ENCODE measurements at places on chromosomes 1 and 21.

DNA sequence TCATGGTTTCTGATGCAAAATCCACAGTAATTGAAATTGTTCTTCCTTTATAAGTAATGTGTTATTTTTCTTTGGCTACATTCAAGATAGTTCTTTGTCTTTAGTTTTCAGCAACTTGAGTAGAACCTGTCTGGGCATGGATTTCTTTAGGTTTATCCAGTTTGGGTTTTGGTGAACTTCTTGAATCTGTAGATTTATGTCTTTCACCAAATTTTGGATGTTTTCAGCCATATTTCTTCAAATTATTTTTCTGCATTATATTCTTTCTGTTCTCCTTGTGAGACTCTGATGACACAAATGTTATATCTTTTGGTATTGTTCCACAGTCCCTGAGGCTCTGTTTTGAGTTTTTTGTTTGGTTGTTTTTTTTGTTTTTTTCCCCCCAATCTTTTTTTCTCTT, 69.4 kb downstream of the TDRD5 start:
- DNase-seq = no peak

- DNase-seq = no peak
Observed at GRCh38 chr1:190429932-190430331, 47.7 kb downstream of the BRINP3 start.

- DNase-seq = no peak
Observed at GRCh38 chr1:101509370-101509769, 272.6 kb downstream of the S1PR1 start.

DNA sequence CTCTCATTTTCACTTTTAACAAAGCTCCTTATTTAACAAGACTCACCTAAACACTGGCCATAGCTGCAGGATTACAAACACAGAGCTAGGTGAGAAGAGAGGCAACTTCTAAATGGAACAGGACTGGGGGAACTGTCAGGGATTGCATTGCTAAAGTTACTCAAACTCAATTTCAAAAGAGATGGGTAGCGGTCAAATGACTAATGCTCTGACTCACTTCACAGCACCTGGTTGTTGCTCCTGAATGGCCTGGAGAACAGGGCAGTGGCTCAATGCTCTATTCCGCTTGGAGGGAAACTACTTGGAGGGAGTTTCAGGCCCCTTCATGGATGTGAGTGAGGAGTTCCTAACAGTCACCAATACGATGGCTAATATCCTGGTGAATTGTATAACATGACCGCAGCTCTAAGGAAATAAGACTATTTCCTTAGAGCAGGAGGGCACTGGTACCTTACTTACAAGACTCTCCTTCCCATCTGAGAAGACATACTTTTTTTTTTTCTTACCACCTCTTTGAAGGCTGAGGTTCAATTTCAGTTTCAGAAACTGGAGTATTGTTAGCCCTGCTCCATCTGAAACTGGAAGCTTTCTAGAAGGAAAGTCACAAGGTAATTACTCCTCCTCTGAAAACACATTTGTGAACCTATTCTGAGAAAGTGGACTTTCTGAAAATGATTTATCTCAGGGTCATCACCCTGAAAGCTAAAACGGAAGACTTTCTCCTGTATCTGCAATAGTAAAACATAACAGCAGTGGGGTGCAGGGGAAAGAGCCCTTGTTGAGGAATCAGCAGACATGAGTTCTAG, 9.5 kb downstream of the DPT start:
- DNase-seq = no peak

- DNase-seq = no peak
Observed at GRCh38 chr1:235984041-235984825, 80.7 kb downstream of the NID1 start.

DNA sequence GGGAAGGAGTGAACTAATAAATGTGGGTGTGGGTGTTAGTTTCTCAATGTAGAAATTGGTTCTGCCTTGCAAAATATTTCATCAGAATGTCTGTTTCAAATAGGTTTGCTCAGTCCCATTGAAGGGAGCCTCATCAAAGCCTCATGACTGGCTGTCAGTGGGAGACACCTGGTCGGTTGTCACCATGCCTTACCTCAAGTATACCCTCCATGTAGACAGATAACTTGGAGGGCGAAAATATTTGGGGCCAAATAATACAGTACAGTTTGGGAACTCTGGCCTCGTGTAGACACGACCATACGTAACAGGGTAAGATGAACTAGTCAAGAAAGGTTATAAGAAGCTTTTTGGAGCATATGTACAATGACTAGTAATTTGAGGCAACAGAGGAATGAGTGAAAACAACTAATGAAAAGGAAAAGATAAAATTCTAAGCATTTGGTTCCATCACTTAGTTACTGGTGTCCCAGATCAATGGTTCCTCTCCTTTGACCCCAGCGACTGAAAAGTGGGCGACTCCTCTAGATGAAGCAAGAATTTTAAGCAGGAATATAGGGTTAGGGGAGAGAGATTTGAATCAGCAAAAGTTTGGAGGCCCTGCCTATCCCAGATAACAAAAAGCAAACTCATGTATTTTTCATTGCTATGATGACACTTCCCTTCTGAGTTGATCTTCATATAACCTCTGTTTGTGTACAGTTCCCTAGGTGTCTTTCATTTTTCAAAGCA, 163.9 kb downstream of the LRRC40 start:
- no peak for DNase-seq

DNA sequence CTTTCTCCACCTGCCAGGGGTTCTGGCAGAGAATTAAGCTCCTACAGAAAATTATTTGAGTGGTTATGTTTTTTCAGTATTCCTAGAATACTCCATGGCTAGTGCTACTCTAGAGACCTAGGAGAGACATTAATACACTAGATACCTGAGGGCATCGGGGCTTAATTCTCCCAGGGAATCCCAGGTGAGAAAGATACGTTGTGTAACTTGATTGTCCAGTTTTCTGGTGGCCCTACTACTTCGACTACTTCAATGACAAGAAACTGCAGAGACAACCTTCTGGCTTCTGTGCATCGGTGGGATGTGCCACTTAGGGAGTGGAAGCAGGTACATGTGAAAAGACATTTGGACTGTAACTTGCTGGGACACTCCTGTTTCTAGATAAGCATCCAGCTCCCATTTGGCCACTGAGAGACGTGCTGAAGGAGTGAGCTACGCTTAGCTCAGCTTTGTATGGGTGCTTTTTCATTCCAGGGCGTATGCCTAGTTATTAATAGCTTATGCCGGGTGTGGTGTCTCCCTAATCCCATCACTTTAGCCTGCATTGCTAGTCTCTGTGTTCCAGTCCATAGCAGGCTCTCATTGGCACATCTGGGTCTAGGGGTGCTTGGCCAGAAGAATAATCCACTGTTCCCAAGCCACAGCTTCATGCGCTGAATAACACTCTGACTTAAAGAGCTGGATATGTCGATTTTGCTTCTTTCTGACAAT, 300.7 kb downstream of the SIPA1L2 start:
- no peak for DNase-seq

GRCh38 chr1:114540272-114540671, 29.3 kb upstream of the TRIM33 start:
- no peak for DNase-seq

DNA sequence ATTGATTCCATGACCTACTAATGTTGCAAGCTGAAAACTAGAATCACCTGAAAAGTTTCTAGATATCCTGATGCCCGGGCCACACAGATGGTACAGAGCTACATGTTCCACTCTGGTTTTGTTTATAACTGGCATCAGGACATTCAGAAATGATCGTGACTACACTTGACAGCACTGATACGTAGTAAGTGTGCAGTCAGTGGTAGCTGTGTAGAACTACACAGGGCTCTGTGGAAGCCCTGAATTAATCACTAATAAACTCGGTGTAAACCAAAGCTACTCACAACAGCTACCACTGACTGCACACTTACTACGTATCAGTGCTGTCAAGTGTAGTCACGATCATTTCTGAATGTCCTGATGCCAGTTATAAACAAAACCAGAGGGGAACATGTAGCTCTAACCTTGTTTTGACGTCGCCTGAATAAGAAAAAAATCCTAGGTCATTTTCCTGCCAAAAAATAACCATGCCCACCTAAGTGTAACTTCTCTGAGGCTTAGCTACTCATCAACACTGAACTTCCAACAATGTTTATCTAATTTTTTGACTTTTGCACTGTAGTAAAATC, 149.7 kb downstream of the TGFBR3 start:
- DNase-seq = no peak

DNA sequence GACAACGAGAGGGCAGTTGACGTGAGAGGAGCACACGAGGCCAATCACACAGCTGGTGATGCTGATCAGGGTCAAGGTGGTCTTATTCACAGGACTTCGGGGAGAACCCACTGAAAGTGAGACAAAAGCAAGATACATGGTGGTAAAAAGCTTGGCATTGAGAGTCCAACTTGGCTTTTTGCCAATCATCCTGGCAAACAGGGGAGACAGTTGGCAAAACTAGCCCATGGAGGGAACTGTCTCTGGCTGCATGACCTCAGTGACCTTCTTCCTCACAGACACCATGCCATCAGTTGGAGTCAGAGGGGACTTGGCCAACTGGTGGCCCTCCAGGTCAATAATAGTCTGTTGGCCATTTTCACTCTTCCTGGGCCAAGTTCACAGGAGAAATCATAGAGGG, 139.9 kb downstream of the ASTN1 start:
- DNase-seq = no peak

DNA sequence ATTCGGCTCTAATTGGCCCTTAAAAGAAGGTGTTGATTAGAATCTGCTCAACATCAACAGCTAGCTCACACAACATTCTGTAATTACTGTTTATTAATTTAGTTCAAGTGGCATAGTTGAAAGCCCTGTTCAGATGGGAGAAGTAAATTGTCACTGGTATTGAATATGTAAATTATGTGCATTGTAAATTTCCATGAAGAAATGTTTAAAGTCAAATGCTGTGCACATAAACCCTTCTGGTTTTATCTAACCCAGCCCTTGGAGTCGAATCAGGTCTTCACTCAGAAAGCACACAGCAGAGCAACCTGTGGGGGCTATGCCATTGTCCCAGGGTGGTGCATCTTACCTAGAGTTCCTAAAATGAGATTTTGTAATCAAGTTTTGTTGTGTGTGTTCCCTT, 65.4 kb upstream of the LMO4 start:
- no peak for DNase-seq

DNA sequence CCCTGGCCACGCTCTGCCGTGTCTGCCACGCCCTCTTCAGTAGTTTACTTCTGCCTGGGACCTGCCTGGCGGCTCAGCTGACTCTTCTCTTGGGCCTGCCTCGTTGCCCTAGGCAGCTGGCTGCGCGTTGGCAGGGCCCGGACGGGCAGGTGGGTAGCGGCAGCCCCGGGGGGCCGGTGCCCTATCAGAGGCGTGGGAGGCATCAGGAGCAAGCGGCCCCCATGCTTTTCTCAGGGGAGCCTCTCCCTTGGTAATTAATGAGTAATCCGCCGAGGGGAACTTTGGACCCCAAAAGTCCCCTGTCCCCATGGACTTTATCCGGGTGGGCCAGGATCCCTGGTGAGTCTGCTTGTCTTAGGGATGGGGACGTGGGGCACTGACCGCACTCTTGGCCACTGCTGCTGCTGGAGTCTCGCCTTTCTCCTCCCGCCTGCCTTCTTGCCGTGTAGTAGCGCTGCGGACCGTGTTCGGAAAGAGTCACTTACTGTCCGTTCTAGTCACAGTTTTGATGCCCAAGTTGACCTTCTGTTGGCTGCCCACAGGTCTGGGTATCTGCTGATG, 22.7 kb downstream of the SKI start:
- DNase-seq = no peak

DNA sequence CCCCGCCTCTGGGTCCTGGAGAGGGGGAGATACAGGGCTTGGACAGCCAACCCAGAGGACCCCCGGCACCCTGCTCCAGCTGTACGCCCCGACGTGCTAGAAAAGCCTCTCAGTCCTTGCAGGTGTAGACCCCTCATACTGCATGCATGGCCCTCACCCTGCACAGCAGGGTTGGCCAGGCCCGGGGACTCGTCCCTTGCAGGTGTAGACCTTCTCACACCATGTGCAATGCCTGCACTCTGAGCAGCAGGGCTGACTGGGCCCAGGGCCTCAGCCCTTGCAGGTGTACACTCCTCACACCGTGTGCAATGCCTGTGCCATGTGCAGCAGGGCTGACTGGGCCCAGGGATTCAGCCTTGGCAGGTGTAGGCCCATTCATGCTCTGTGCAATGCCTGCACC, 26.8 kb downstream of the WNT9A start:
- DNase-seq = no peak

GRCh38 chr1:111878649-111879048, 110.8 kb downstream of the KCND3 start:
- no peak for DNase-seq

GRCh38 chr1:11676386-11677103, 4.4 kb downstream of the MAD2L2 start:
- DNase-seq = no peak

DNA sequence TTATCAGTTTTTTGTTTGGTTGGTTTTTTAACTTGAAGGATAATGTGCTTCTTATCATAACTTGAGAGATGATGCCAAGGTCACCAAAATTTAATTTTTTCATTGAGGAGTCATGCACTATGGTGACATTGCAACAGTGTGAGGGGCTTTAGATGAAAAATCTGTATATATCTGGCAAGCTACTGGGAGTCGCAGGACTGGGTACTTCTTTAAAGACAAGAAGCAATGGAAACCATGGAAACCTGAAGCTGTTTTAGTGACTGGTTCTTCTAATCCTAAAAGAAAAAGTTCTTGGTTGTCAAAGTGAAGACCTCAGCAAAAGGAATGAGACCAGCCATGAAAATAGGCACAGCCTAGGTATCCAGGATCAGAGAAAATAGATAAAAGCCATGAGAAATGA, 31.1 kb downstream of the ZC3H11B start:
- no peak for DNase-seq

Data from activated gamma-delta T cell treated with Interleukin-2 at 50 U/mL for 16 hours (primary cell).